ENCODE measurements at places on chromosomes 2 and 18.

DNA sequence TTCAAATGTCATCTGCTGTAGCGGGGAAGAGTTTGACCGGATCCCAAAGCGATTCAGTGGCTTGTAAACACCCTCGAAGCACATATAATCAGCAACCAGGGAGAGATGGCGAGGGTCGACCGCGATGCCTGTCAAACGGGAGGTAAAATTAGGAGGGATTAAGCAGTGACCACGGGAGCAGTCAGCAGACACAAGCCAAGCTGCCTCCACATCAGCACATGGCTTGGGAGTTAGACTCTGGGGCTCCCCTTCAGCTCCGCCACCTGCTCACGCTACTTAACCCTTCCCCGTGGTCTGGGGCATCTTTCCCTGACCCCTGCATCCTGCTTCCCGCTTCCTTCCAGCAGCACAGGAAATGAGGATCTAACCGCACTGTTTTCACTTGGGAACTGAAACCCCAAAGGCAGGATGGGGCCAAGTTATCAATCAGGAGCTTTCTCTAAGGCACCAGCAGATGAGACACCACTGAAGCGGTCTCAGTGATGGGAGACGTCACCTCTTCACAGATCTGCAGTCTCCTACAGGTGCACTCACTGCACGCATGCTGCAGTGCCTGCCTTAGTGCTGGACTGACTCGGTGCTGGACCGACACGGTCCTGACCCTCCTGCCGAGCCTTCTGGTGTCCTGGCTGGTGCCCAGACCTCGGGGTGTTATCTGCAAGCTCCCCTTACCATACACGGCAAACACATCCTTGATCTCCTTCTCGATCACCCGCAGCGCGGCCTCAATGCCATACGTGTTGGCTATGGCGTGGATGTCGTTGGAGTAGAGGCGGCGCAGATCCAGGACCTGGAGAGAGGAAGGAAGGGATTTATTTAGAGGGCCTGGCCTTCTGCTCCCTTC, 77.5 kb downstream of the POLR1A start:
- no peak for DNase-seq

DNA sequence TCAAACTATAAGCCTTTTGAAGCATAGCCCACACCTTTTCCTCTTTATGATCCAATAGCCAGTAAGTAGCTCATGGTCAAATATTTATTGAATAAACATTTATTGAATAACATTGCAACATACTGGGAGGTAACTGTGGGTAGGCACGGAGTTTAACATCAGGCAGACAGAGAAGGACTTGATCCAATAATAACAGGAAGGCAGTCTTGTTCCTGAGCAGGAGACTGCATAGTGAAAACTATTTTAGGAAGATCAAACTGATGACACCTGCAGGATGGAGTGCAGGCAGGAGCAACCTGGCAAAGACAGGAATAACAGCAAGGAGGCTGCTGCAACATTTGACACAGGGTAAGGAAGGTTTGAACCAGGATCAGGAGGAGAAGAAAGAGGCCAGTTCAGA, 3.1 kb upstream of the DCTN1 start:
- DNase-seq = no peak

GRCh38 chr2:235979753-235980435, 188.3 kb downstream of the GBX2 start:
- DNase-seq = no peak

DNA sequence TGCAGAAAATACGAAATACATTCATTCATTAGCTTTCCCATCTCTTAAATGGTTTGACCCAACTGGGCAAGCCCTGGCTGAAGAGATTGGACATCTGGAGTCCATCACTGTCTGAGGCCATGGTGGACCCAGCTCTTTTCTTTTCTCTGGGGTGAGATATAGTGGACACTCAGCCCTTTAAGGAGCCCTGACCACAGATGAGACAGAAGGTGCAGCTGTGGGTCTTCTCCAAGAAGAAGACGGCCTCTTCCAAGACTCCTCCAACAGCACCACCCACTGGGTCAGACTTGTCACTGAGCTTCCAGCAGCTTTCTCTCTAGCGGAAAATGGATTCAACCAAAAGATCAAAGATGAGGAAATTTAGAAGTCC, 27.2 kb downstream of the TWIST2 start:
- DNase-seq = no peak

GRCh38 chr18:45175511-45175910, 439.8 kb upstream of the SLC14A2 start:
- DNase-seq = no peak

- DNase-seq = no peak
These were observed 32.8 kb upstream of the ZNF396 start for GRCh38 chr18:35409911-35410310.

Measured in mucosa of gallbladder (tissue), 1 donor.